ENCODE measurements at places on chromosomes 2 and 18. TPM values are rescaled to one million over a fixed set of nuclear protein-coding genes. Genes with fewer than 3 reads are reported as not detected.

TCF23 gene
- not detected for total RNA-seq

CASP10 gene
- 23.0 TPM for total RNA-seq

SLC5A7 gene
- not detected for total RNA-seq

TUBB8B gene
- total RNA-seq = not detected

PIEZO2 gene
- total RNA-seq = not detected

LRRC30 gene
- not detected for total RNA-seq

CHRNA1 gene
- total RNA-seq = not detected

MC5R gene
- not detected for total RNA-seq

B3GNT2 gene
- 29.8 TPM for total RNA-seq

ZNF142 gene
- 86.6 TPM for total RNA-seq

KLHL14 gene
- 0.22 TPM for total RNA-seq

CYP27C1 gene
- not detected for total RNA-seq

SNTG2 gene
- total RNA-seq = not detected

CCDC121 gene
- total RNA-seq = not detected

ZSWIM2 gene
- not detected for total RNA-seq

ERBB4 gene
- not detected for total RNA-seq

Measured in natural killer cell treated with Interleukin-12 subunit alpha and Interleukin-12 subunit beta and Interleukin-15 and Interleukin-18, amount 100 ng/mL, for 72 hours (primary cell).